Activated T-helper 1 cell treated with anti-CD3 and anti-CD28 coated beads, Interleukin-2, amount 50 U/mL, for 16 hours (primary cell): ENCODE measurements at places on chromosomes 7 and 10.

- DNase-seq: no peak
Measured at GRCh38 chr10:3775696-3776551, 9.1 kb downstream of the KLF6 start.

- peak; percentile 36 for DNase-seq
Measured at GRCh38 chr7:100585511-100586265, at the start of gene LRCH4. Gene LRCH4 (minus strand): TSS chr7:100586129. CDS start chr7:100586100, 29 bp downstream.

DNA sequence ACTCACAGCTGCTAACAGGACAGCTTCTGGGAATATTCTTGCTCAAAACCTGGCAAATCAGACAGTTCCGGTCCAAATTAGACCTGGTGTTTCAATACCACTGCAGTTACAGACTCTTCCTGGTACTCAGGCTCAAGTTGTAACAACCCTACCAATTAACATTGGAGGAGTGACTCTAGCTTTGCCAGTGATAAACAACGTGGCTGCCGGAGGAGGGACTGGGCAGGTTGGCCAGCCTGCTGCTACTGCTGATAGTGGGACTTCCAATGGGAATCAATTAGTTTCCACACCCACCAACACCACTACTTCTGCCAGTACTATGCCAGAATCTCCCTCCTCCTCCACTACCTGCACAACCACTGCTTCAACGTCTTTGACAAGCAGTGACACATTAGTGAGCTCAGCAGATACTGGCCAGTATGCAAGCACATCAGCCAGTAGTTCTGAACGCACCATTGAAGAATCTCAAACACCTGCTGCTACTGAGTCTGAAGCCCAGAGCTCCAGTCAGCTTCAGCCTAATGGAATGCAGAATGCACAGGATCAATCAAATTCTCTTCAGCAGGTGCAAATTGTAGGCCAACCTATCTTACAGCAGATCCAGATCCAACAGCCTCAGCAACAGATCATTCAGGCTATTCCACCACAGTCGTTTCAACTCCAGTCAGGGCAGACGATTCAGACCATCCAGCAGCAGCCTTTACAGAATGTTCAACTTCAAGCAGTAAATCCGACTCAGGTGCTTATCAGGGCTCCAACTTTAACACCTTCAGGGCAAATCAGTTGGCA, 2.1 kb downstream of the SP4 start:
- no peak for DNase-seq

- no peak for DNase-seq
Measured at GRCh38 chr7:6590645-6591110, 857 bp downstream of the INTS15 start.

GRCh38 chr7:155178096-155178495, 108.0 kb downstream of the HTR5A start:
- DNase-seq: no peak

- no peak for DNase-seq
Measured at GRCh38 chr7:55274156-55274555, 91.0 kb upstream of the LANCL2 start.

- no peak for DNase-seq
Measured at GRCh38 chr7:88089561-88089960, 130.3 kb downstream of the SRI start.

- no peak for DNase-seq
Measured at GRCh38 chr7:76238326-76238725, 36.6 kb downstream of the SRRM3 start.

- DNase-seq: no peak
Measured at GRCh38 chr7:128783143-128783861, 7.7 kb upstream of the OPN1SW start.

GRCh38 chr7:123492485-123492884, 41.9 kb downstream of the IQUB start:
- DNase-seq: no peak

- DNase-seq: no peak
Measured at GRCh38 chr10:113151190-113151666, 201.2 kb downstream of the TCF7L2 start.

DNA sequence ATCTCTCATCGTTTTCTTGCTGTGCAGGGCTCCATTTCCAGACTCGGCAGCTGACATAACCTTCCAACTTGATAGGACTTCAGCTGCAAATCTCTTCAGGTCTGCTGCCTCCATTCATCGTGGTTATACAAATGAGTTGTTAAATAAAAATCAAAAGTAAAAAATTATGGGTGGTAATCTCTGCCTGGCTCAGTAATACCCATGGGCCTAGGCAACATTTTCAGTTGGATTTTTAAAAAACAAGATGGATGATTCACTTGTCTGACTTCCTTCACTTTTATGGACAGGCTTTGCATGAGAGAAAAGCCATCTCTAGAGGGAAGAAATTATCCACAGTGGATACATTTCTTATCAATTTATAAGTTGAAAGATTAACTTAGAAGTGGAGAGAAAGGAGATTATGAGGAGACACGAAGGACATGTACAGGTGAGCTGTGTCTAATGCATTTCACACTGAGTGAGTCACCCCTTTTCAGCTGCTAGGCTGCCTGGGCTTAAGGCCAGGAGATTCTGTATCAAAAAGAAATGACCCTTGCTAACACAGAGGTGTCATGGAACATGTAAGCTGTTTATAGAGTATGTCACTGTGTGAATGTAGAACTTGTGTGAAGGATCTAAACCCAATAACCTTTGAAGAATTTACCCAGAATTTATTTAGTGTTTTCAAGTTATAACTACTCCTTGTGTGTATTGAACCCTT, 495.1 kb downstream of the AUTS2 start:
- no peak for DNase-seq

DNA sequence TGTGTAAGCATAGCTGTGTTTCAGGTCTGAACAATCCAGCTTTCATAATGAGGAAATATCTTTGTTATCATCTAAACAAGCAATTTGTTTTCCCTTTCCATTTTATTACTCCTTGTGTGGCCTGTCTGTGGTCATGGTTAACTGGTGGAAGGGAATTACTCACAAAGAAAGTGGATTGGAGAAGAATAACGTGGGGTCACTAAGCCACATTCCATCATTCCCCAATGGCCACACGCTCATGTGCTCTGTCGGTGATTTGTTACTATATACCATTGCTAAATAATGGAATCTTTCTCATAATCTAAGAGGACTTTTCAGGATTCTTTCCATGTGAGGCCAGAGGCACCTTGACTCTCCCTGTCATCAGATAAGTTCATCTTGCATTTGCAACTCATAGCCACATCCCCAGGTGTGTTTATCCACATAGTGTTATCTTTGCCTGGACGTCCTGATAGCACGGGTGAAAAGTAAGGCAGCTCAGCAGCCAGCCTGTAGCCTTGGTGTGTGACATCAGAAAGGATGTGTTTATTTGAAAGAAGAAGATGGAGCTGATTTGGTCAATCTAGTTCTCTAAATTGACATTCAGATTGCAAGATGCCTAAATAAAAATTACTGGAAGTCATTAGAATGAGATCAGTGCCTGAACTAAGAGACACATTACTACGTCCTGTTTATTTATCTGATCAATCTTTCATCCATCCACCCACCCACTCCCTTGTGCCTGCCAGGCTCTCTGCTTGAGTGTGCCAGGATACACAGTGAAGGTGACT, 128.9 kb downstream of the CELF2 start:
- no peak for DNase-seq

GRCh38 chr7:7125963-7126362, 56.4 kb upstream of the C1GALT1 start:
- DNase-seq: no peak

- DNase-seq: no peak
Measured at GRCh38 chr7:4633012-4633411, 49.1 kb upstream of the FOXK1 start.

DNA sequence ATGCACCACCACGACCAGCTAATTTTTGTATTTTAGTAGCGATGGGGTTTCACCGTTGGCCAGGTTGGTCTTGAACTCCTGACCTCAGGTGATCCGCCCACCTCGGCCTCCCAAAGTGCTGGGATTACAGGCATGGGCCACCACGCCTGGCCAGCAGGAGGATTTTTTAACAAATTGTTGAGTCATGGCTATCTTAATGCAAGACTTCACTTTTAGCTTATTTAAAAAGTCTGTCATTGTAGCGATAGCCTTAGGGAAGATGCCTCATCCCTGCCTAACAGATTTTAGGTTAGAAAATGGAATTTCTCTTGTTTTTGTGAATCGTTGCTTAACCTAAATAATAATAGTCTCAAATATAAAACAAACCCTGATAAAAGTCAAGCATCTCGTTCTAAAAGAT, 35.5 kb downstream of the PPP2R2D start:
- no peak for DNase-seq

GRCh38 chr10:13054844-13055243, 45.1 kb upstream of the OPTN start:
- no peak for DNase-seq

DNA sequence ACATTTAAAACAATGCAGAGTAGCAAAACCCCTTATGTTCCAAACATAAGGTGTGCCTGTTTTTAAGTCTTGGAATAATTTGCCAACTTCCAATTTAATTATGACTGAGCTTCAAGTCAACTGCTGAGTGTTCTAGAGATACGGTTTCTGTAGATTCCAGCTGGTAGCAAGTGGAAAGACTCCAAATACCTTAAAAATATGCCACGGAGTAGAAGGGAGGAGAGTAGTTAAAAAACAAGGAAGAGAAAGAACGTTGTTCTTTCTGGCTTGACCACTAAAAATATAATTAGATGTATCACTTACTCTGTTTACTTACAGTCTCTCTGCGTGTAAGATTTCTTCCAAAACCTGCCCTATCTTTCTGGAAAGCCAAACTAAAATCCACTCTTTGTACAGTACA, 24.5 kb upstream of the ABLIM1 start:
- no peak for DNase-seq

DNA sequence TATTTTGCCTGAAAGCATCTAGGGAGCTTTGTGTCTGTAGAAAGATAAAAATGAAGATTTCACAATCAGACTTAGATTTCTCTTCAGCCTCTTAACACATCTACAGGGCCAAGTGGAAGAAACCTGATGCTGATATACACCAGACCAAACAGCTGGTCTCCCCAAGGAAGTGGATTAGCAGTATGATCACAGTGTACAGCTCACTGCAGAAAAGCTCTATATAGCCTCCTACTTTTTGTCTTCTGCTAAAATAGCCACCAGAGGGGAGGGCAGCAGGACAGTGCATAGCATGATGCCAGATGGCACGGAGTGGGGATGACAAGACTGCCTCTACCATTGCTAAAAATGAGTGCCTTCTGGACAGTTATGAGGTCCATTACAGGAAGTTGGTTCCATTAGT, 16.0 kb downstream of the FAM13C start:
- DNase-seq: no peak

DNA sequence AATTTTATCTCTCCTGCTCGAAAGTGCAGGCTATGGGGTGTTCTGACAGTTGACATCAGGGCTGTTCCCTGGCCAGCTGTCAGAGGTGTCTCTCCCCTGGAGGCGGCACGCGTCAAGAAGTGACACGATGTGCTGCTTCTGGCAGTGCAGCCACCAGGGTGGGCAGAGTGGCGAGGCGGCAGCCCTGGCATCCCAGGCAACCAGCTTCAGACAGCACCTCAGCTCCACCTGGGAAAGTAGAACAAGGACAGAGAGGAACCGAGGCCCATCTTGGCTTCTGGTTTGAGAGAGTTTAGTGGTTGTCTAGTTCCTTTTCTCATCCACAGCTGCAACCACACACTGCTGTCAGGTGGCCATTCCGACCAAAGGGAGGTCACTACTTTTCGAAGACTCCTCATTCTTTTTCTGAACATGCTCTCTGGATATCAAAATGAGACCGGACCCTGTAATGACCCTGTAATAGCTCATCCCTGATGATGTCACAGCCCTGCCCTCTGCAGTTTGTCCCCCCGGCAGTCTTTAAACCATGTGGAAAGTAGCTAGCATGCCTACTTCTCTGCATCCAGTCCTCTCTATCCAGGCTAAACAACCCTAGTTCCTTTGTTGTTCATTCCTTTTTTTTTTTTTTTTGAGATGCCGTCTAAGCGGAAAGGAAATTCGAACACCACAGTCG, 381.0 kb upstream of the NRP1 start:
- DNase-seq: no peak

GRCh38 chr10:62992145-62992721, 140.9 kb upstream of the NRBF2 start:
- no peak for DNase-seq

DNA sequence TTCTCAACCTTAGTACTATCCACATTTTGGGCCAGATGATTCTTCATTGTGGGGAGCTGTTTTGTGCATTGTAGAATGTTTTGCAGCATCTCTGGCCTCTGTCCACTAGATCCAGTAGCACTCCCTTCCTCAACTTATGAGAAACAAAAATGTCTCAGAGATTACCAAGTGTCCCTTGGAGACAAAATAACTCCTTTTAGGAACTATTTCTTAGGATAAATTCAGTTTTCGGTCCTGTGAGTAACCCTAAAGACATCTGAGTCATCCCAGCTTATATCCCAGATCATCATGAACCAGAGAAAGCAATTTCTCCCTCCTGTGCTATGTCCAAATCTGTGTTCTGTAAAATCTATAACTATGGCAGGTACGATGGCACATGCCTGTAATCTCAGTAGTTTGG, 266.6 kb upstream of the PHYHIPL start:
- DNase-seq: no peak

GRCh38 chr7:77565917-77566316, 28.8 kb downstream of the PTPN12 start:
- DNase-seq: no peak

DNA sequence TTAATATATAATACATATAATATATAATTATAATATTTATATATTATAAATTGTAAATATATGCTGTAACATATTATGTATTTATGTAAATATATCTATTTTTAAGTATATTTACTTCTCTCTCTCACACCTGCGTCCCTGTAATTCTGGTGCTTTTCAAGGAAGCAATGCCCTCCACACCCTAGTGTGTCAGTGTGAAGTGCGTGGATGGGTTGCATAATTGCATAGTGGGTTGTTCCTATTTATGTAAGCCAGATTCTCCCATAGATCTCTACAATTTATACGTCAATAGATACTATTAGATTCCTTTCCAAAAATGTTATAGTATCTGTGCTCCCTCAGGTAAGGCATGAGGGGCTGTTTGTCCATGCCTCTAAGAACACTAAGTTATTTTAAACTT, 49.9 kb upstream of the CPN1 start:
- no peak for DNase-seq

DNA sequence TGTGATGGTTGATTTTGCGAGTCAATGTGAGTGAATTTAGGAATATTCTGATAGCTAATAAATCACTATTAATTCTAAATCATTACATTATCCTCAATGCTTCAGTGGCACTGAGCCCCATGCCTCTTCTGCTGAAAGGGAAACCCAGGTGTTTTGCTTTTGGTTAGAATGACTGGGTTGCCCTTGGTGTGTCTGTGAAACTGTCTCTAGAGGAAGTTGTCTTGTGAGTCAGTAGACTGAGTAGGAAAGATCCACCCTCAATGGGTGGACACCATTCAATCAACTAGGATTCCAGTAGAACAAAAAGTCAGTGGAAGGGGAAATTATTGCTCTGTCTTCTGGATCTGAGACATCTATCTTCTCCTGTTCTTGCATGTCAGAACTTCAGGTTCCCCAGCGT, 472.4 kb downstream of the ANKRD7 start:
- DNase-seq: no peak
